Effector CD8-positive, alpha-beta T cell (primary cell): ENCODE measurements at places on chromosomes 7 and 10.

GRCh38 chr10:90846746-90847145, 11.1 kb downstream of the HTR7 start:
- DNase-seq: no peak

DNA sequence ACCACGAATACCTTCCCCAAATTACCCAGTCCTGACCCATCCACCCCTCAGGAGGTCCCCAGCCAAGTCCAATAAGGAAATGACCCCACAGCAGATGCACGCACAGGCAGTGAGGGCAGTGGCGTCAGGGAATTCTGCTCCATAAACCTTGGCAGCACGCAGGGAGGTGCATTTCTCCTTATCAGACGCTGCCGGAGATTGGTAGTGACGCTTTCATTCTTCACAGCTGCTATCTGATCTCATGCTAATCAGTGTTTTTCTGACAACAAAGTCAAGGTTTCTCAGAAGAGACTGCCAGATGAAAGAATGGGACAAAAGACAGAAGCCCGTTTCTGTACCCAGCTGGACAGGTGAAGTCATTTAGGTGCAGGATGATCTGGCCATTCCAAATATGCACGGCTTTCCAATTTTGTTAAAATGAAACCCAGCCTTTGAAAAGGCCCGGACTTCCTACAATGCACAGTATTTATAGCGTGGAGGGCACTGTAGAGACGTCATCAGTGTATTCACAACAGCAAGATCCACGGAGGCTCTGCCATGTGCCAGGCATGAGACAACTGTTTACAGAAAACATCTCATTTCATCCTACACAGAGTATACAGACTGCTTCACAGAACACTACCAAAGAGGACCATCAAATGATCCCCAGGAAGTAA, 35.3 kb downstream of the DIP2C start:
- DNase-seq: no peak

DNA sequence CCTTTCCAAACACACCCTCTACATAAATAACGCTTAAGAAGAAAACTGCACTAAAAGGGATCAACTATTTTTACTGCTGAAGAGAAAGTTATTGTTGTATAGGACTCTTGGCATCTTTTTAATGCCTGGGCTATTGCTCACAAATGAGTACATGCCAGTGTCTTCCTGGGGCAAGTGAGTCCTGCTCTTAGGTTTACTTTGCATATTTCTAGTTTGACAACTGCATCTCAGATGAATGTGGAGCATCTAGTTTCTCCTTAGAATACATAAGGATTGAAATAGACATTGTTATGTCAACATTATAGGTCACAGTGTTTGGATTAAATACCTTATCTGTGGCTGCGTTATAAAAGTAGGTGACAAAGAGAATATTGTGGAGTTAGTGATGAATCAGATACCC, 44.5 kb downstream of the PSMC2 start:
- DNase-seq: no peak

DNA sequence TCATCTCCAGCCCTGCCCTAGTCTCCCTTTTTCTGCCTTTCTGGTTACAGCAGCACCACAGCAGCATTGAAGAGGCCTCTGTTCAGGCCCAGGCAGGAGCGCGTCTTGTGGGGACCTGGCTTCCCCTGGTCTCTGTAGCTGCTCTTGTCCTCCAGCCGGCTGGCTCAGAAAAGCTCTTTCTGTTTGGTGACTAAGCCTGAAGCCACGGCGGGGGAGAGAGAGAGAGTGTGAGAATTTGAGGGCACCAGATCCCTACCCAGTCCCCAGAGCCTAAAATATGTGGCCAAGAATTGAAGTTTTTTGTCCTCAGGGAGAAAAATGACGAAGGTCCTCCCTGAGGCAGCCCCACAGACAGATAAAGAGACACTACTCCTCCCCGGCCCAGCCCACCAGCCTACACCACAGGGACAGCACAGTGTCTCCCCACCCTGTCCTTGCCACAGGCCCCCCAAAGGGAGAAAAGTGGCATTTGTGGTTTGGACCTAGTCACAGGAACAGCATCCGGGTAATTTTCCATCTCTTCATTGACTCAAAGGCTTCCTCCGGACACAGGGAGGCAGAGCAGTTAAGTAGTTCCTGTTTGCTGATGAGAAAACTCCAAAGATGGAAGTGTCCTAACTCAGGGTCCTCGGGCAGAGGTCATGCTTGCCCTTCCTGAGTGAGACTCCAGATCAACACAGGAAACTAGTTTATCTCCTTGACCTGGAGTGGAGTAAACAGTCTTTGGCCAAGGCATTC, 13.3 kb upstream of the FAM180A start:
- DNase-seq: no peak

- peak; percentile 32 for DNase-seq
Measured at GRCh38 chr7:151168003-151168786, 701 bp upstream of the GBX1 start.

DNA sequence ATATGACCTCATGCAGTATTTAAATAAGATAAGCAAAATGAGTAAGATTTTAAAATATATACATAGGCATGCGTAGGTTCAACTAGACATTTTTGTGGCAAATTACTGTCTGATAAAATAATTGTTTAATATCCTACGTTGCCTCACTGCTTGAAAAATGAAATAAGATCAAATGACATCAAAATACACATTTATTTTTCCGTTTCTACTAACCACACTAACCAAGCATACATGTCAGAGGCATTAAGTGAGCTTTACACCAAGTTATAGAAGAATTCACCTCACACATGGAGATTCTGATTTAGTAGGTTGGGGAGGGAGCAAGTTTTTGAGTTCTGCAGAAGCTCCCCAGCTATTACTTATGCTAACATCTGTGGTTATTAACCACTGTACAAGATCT, 66.8 kb downstream of the RSU1 start:
- DNase-seq: no peak

GRCh38 chr7:158343936-158344455, 243.6 kb downstream of the PTPRN2 start:
- no peak for DNase-seq

- no peak for DNase-seq
Measured at GRCh38 chr10:35554461-35555056, 50.6 kb upstream of the GJD4 start.

DNA sequence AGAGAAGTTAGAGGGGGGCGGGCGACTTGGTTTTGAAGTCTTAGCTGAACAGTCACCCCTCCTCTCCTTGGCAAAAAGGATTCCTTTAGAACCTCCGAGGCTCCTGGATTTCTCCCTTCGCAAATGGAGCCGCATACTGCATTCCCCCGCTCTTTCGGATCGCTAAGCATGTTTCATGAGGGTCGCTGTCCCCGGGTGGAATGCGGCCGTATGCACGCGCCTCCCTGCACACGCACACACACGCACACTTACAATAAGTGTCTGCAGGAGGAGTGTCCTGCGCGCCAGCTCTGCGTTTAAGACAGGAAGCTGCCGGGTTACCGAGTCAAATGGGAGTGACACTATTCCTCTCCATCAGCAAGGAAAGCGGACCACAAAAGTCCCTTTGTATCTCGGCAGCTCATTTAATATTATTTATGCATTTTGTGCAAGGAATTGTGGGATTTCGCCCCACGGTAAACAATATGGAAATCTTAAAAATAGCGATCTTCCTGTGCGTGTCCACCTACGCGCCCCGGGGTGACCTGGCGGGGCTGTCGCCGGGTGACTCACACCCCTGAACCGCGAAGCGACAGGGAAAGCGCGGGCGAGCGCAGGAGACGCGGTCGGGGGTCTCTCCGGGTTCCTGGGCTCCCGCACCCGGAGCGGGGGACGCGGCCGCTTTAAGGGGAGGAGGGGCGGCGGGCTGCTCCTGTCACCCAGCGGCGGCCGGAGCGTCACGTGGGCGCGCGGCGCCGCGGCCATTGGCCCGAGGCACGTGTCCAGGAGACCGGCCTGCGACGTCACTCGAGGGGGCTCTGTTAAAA, 988 bp upstream of the EN2 start:
- no peak for DNase-seq

- no peak for DNase-seq
Measured at GRCh38 chr10:133326223-133326551, 10.5 kb downstream of the CALY start.

- DNase-seq: no peak
Measured at GRCh38 chr10:66349726-66350125, 576.1 kb upstream of the LRRTM3 start.
